ENCODE measurements at places on chromosomes 3 and 15. TPM values are rescaled to one million over a fixed set of nuclear protein-coding genes. Genes with fewer than 3 reads are reported as not detected.

GRCh38 chr3:100978011-100978659 lies 15.1 kb downstream of the ABI3BP start:
- DNase-seq = no peak

- DNase-seq = no peak
Measured at GRCh38 chr3:164912916-164913315, 165.4 kb downstream of the SI start.

- no peak for DNase-seq
Measured at GRCh38 chr3:16056217-16056616, 118.3 kb upstream of the GALNT15 start.

DNA sequence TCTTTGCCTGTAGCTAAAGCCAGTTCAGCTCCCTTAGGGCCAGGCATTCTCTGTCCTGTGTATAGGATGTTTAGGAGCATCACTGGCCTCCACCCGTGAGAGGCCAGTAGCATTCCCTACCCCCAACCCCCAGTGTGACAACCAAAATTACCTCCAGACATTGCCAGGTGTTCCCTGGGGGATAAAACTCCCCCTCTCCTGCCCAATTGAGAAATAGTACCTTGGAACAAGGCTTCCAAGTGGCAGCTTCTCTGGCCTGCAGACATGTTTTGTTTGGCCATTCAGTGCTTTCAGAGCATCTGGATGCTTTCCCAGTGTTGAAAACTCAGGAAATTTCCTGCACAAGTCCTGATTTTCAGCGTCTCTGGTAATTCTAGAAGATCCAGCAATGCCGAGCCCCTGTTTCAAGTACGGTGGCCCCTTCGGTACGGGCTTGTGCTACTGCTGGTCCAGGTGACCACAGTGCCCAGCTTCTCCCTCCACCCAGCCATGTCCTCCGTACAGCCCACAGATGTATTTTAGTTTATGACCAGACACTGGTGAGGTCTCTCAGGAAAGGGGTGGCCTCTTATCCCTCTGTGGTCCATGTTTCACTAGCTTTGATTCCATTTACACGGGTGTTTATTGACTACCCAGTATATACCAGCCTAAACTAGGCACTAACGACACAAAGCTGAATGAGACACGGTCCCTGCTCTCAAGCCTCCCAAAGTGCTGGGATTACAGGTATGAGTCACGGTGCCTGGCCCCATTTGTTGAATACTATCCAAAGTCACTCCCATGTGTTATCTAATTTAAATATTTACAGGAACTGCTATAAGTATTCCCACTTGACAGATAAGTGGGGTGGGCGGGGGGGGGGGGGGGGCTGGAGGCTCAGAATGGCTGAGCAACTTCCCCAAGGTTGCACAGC lies 125.4 kb upstream of the RAD18 start:
- no peak for DNase-seq

GRCh38 chr3:149647285-149647684 lies 10.5 kb downstream of the WWTR1 start:
- no peak for DNase-seq

Gene SCN11A
- 0.63 TPM for total RNA-seq

Gene AHSG
- total RNA-seq = not detected
